SW 1271 (cell line): ENCODE measurements at places on chromosomes 7 and 10.

DNA sequence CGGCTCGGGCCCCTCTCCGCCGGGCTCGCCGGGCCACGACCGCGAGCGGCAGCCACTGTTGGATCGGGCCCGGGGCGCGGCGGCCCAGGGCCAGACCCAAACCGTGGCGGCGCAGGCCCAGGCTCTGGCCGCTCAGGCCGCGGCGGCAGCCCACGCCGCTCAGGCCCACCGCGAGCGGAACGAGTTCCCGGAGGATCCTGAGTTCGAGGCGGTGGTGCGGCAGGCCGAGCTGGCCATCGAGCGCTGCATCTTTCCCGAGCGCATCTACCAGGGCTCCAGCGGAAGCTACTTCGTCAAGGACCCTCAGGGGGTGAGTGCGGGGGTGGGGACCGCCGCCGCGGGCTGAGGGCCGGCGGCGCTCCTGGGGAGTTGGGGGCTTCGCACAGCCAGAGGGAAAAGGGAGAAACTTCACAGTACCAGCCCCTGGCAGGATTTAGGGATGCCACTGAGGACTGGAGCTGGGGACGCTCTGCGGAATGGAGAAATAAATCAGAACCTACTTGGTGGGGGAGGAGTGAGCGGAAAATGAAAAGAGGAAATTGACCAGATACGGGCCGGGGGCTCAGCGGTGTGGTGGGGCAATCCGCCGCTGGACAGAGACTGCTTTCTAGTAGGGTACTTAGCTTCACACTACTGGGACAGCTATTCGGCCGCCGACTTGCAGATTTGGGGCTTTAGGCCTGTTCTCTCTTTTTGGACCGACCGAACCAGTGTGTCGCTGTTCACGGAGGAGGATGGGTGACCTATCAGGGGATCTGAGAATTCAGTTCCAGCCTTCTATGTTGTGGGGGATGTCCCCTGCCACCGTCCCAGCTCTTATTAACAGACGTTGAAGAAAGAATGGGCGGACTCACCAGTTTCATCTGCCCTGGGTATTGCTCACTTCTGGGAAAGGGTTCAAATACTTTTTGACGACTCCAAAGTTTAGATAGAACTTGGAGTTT lies 669 bp downstream of the PI4K2A start:
- no peak for DNase-seq

DNA sequence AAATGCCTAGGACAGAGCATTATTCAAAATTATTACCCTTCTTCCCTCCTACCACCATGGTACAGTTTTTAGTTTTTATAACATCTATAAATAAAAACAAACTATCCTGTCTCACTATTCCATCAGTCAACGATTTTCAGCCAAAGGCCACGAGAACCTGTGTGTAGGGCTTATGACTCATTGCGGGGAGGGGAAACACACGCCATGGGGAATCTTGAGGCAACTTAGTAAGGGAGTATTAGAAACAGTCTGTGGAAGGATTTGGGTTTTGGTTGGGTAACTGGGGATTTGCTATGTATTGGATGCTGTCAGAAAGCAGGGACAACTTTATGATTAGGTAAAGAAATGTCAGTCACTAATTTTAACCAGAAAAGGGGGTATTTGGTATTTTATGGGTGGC lies 14.7 kb downstream of the GPR141 start:
- no peak for DNase-seq

- DNase-seq: peak; percentile 9
Observed at GRCh38 chr10:50740293-50740648, 535 bp downstream of the ASAH2B start.

GRCh38 chr7:1225441-1226185 lies 7.1 kb upstream of the UNCX start:
- DNase-seq: no peak

DNA sequence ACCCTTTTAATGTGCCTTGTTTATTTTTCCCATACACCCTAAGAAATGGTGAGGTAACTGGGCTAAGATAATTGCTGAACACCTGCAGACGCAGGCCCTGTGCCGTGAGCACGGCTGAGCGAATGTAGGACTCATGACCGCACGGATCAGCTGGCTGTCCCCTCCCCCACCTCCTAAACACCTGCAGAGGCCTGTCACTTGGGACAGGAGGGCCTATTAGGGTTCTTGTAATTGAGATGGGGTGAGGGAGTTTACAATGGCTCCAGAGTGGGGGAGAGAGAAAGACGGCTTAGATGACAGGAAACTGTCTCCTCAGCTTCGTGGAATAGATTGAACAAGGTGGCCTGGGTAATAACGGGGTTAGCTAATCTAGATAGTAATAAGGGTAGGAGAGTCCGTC lies 291.7 kb upstream of the HABP2 start:
- DNase-seq: no peak

- DNase-seq: no peak
Observed at GRCh38 chr7:129536323-129536722, 34.0 kb downstream of the SMKR1 start.

DNA sequence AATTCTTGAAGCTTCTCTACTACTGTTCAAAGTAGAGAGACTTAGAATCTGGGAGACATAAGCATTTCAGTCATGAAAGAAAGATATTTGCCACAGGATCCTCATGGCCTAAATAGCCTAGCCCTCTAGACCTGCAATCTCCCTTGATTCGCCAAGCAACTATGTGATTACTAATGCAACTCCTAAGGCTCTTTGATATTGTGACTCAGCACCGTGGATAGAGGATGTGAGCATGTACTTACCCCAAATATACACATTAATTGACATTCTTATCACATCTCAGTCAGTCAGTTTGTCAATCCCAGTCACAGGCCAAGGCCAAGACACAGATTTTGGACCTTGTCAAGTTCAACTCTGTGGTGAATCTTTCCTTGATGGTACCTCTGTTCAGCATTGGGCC lies 42.6 kb downstream of the GPR37 start:
- DNase-seq: peak; percentile 57

- DNase-seq: no peak
Observed at GRCh38 chr10:74171625-74172024, 20.6 kb downstream of the ADK start.

GRCh38 chr10:43249151-43249961 lies 17.5 kb downstream of the RASGEF1A start:
- DNase-seq: no peak

DNA sequence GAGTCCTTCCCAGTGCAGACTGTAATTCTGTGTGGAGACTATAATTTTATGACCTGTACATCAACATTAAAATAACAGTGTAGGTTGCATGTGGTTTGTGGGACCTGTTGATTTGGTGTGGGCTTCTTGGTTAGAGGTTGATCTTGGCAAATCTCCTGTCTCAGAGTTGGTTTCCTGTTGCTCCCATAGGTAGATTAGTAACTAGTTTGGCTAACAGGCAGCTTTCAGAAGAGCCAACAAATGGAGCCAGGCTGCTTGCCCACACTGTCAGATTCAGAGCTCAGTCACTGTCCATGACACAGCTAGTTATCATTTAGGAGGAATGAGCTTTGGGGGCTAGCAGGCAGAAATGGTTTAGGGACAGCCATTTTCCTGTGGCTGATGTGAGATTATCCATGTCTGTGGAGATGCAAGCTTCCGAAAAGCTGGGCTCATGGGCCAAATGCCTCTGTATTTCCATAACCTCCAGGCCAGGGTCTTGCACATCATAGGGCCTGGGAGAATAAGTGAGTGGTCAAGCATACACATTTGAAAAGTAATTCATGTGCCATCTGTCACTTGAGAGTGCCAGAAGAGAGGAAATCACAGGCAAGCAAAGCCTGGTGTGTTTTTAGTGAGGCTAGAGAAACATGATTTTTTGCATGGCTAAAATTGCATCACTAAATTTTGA lies 33.4 kb downstream of the CCM2 start:
- no peak for DNase-seq

- no peak for DNase-seq
Observed at GRCh38 chr10:5504146-5505072, 5.0 kb upstream of the CALML5 start.

- peak; percentile 56 for DNase-seq
Observed at GRCh38 chr10:29714096-29714874, 79.5 kb upstream of the SVIL start.

DNA sequence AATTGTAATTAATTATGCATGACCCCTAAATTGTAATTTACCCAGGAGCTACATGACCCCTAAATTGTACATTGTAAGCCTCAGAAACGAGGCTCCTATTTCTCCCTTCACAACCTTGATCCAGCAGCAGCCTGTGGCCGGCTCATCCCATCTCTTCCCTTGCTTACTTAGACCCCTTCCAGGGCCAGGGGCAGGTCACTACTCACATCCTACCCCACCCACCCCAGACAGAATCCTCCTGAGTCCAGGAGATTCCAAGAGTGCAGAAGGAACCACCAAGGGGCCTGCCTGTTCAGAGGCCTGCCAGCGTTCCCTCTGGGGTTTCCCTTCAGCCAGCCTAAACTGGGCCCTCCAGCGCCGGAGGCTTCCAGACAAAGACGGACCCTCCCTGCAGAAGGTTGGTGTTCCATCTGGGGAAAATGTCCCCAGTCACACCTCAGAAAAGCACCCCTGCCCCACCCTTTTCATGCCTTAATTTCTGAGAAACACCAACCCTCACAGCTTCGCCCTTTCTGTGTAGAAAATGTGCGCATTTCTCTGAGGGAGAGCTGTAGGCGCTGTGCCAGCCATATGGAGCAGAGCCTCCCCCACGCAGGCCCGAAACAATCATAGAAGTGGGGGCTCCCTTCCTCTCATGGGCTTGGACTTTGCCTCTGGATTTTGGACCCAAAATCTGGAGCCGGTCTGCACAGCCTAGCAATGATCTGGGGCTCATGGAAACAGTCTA lies 19.2 kb downstream of the LEP start:
- no peak for DNase-seq

DNA sequence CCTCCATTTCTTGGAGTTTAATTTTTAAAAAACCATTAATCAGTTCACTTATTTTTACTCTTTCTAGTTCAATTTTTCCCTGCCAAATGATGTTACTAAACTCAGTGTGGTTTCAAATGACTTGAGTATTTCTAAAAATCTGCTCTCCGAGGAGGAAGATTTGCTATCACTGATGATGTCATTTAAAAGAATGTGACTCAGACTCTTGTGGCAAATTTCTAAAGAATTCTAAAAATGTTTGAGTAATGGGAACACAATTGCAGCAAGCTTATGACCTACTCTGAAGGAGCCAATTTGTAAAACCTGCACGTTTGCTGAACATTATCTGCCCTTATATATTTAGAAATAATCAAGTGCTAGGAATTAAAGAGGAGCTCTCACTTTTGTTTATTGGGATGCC lies 88.6 kb downstream of the SPAG6 start:
- peak; percentile 83 for DNase-seq

GRCh38 chr7:73978661-73979563 lies 49.1 kb upstream of the ELN start:
- no peak for DNase-seq

DNA sequence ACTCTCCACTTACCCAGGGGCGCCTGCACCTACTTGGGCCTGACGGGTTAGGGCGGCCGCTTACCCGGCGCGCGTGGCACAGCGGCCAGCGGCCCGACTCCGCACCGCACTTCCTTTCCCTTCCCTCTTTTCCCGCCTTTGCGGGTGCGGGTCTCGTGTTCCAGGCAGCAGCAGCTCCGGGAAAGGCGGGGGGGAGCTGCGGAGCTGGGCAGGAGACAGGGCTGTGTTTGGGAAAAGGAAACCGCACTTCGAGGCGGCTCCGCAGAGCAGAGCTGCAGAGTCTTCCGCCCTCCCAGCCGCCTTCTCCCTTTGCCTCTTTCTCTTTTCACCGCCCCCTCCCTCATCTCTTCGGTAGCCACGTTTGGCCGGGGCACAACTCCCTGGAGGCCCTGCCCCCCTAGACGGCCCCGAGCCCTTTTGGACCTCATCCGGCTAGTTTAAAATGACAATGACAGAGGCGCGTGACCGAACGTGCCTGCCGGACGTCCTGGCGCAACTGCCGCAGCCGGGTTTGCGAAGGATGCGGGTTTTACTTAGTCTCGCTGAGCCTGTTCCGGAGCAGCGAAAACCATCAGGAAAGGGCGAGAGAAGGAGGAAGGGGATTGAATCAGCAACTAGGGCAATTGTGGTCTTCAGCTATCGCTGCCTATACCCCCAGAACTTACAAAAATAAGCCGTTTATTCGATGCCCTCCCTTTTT lies 7.9 kb upstream of the PAX2 start:
- DNase-seq: no peak

DNA sequence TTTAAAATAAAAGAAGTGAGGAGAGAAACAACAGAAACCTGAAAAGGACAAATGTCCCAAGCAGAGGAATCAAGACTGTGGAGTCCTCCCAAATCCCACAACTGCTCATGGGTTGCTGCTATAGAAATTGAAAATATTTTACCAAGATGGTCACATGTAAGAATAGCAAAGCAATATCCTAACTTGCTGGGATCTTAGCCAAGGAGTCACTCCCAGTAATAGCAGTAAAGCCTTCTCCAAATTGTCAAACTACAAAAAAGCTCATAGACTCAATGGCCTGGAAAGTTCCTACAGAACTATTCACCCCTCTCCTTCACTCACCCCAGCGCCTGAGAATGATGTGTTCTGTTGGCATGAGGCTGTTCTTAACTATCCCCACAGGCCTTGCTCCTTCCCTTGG lies 186.5 kb downstream of the ELMO1 start:
- no peak for DNase-seq
